ENCODE measurements at places on chromosomes 2 and 18.

- peak; percentile 44 for DNase-seq
These were observed 54.4 kb downstream of the SETBP1 start for GRCh38 chr18:44735096-44735495.

- no peak for DNase-seq
These were observed 28.8 kb upstream of the EVA1A start for GRCh38 chr2:75589391-75590105.

DNA sequence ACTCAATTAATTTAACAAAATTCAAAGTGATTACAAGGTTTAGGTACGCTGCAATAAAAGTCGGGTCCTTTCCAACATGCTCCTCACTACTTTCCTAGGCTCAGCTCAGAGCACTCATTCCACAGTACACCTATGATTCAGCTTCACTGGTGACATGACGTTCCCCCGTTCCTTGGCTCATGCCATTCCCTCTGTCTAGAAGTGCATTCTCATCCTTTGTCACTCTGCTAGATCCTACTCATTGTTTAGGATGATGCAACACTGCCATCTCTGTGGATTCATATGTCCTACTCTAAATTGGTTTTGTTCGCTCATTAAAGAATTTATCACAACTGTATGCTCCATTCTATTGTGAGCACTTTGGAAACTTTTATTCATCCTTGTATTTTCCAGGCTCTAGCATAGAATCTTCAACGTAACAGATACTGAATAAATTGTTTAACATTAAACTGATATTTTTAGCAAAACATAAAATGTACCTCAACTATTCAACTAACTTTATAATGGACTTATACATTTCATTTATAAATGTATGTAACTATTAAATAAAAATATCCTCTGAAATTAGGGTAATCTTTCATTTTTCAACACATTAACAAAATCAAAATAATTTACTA, 78.6 kb downstream of the FAM228A start:
- DNase-seq, result no peak

- no peak for DNase-seq
These were observed 95.4 kb upstream of the OTOS start for GRCh38 chr2:240235811-240236210.

GRCh38 chr18:76373297-76373696, 121.7 kb downstream of the ZNF516 start:
- DNase-seq, result no peak

All from RPMI8226 (cell line).